ENCODE measurements at places on chromosomes 1 and 21. TPM values are rescaled to one million over a fixed set of nuclear protein-coding genes. Genes with fewer than 3 reads are reported as not detected.

The LDLRAP1 gene
- total RNA-seq: 13.3 TPM

The PBXIP1 gene
- 6.9 TPM for total RNA-seq

The TMCO4 gene
- 25.8 TPM for total RNA-seq

The TEX38 gene
- total RNA-seq: not detected

The SLC9C2 gene
- total RNA-seq: not detected

The TRABD2B gene
- total RNA-seq: 1.7 TPM

The SPRR2A gene
- not detected for total RNA-seq

The TMEM63A gene
- 1.3 TPM for total RNA-seq

The RNU5D-1 gene
- total RNA-seq: not detected

The RHOU gene
- total RNA-seq: 4.8 TPM
